HuH-7.5 (cell line): ENCODE measurements at places on chromosomes 4 and X.

- DNase-seq, result no peak
These were observed at the start of gene BTK for GRCh38 chrX:101385795-101386541. TSS of gene BTK (minus strand) at chrX:101386191. CDS start at chrX:101375284, 10,907 bp downstream.

GRCh38 chr4:140256335-140256734 lies 102.4 kb upstream of the MAML3 start:
- no peak for DNase-seq

- peak; percentile 31 for DNase-seq
These were observed 1.3 kb downstream of the PARM1 start for GRCh38 chr4:74934016-74934831.

DNA sequence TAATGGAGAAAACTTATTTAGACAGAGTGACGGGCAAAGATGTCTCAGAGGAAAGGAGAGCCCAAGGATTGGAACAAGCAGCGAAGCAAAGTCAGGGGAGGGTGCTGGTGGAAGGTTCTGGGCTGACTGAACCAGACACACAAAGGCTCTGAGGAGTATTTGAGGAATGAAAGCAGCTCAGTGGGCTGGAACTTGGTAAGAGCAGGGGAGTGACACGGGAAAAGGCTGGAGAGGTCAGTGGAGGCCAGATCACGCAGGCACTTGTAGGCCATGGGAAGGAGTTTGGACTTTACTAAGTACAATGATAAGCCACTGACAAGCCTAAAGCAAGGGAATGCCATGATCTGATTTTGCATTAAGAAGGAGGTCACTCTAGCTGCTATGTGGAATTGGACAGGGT lies 71.4 kb downstream of the TSC22D3 start:
- no peak for DNase-seq

GRCh38 chrX:77768787-77769186 lies 17.2 kb downstream of the ATRX start:
- no peak for DNase-seq

DNA sequence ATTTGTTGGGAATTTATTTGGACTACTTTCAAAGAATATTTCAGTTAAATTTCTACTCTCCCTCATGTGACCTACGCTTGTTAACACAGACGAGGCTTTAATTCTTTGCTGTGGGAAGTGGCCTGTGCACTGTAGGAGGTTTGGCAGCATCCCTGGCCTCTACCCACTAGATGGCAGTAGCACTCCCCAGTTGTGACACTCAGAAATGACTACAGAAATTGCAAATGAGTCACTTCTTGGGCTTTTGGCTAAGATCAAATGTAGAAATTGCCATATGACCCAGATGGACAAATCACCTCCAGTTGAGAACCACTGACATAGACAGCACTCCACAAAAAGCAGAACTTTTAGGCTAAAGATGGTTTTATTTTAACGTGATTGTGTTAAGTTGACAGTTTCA lies 22.1 kb downstream of the PIR start:
- no peak for DNase-seq

DNA sequence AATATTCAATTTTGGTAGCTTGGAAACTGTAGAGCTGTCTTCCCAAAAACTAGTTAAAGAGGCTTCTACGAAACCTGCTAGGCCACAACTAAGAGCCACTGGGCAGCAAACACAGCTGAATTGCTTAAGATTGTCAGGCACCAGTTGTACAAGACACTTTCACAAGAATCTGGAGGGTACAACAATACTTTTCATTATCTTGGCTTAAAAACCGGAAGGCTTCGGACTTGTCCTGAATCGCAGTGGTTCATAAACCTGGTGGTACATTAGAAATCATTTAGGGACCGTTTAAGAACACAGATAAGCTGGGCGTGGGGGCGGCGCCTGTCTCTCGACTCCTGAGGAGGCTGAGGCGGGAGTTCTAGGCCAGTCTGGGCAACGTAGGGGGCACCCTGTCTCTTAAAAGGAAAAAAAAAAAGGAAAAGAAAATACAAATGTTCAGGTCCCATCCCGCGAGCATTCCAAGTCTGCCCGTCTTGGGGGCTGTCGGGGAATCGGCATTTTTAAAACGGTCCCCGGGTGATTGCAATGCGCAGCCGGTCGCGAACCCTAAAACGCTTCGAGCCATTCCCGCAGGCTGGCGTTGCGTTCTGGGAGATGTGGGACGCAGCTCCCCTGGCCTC lies 763 bp downstream of the PYURF start:
- DNase-seq, result peak; percentile 16

DNA sequence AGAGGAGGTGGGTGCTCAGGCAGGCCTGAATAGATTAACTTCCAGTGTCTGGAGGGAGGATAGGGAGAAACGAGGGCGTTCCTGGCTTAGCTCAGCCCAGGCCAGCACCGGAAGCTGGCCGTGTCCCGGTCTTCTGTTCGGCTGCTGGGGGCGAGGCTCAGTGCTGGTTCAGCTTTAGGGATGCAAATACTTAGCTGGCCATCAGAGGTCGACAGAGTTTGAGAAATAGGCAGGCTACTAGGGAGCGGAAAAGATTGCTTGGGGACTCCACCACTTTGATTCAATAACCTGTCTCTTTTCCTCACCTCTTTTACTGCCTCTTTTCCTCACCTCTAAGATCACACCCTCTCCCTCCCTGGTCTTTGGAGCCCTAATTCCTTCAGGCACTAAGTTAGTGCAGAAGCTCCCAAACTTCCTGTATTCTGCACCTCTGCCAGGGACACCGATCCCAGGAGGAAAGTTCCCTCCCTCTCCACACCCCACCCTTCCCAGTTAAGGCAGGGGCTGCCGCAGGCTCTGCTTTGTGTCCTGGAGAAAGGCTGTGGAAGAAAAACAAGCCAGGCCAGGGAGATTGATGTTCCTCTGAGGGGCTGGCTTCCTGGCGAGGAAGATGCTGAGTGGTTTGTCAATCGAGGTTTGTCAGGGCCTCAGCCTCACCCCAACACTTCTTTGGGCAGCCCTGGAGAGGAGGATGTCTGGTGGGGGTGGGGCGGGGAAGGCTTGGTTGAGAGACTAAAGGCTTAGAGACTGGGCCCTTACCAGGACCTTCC lies 6.0 kb upstream of the EFNB1 start:
- no peak for DNase-seq

DNA sequence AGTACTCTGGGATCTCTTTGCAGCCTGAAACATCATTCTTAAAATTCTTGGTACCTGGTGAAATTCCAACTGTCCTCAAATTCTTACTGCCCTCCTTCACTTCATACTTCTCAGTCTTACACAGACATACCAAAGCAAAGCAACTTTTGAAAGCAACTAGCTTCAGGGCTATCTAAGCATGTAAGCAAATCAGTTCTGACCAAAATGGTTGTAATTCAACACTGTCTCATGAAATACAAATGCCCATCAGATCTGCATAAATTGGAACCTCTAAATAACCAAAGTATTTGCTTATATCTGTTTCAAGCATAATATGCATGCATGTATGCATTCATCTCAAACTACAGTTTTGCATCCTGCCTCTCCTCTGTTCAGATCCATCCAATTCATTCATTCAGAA lies 308.1 kb upstream of the PPARGC1A start:
- no peak for DNase-seq

- DNase-seq, result no peak
These were observed 32.7 kb downstream of the METAP1 start for GRCh38 chr4:99028187-99028586.
